AG04450 (cell line): ENCODE measurements at places on chromosomes 2 and 18. TPM values are rescaled to one million over a fixed set of nuclear protein-coding genes. Genes with fewer than 3 reads are reported as not detected.

The LIMS2 gene
- 6.3 and 8.7 TPM in 2 replicates for polyA plus RNA-seq

The TRAK2 gene
- 32.7 and 38.4 TPM in 2 replicates for polyA plus RNA-seq

The TMBIM1 gene
- polyA plus RNA-seq, result 91.4 and 105 TPM in 2 replicates

The E2F6 gene
- polyA plus RNA-seq, result 12.0 and 17.9 TPM in 2 replicates

The ST6GAL2 gene
- polyA plus RNA-seq, result 0.06 TPM in 1 of 2 replicates, not detected in the other

The REG3A gene
- not detected in 2 replicates for polyA plus RNA-seq

The L3MBTL4 gene
- 0.05 and 0.06 TPM in 2 replicates for polyA plus RNA-seq

The REG1A gene
- polyA plus RNA-seq, result not detected in 2 replicates

The GCG gene
- 0.27 TPM in 1 of 2 replicates, not detected in the other for polyA plus RNA-seq

The NETO1 gene
- 0.43 and 0.55 TPM in 2 replicates for polyA plus RNA-seq

The RALBP1 gene
- polyA plus RNA-seq, result 49.1 and 59.8 TPM in 2 replicates

The FTCDNL1 gene
- 0.10 TPM in 1 of 2 replicates, not detected in the other for polyA plus RNA-seq

The UPP2 gene
- not detected in 2 replicates for polyA plus RNA-seq

The CYP26B1 gene
- 0.01 and 0.04 TPM in 2 replicates for polyA plus RNA-seq

The CFAP53 gene
- polyA plus RNA-seq, result 0.24 and 0.26 TPM in 2 replicates

The NOSTRIN gene
- polyA plus RNA-seq, result 0.10 TPM in 1 of 2 replicates, not detected in the other

The CFC1 gene
- not detected in 2 replicates for polyA plus RNA-seq

The WNT10A gene
- polyA plus RNA-seq, result not detected in 2 replicates

The ACKR3 gene
- 0.05 and 0.07 TPM in 2 replicates for polyA plus RNA-seq

The PGAP1 gene
- polyA plus RNA-seq, result 4.7 and 6.4 TPM in 2 replicates

The PPIG gene
- polyA plus RNA-seq, result 26.9 and 47.1 TPM in 2 replicates

The RAB6C gene
- not detected in 2 replicates for polyA plus RNA-seq

The MC4R gene
- 0.06 TPM in 1 of 2 replicates, not detected in the other for polyA plus RNA-seq

The CABLES1 gene
- polyA plus RNA-seq, result 25.7 and 29.6 TPM in 2 replicates

The CCL20 gene
- 0.11 TPM in 1 of 2 replicates, not detected in the other for polyA plus RNA-seq

The SATB2 gene
- polyA plus RNA-seq, result 5.0 and 5.3 TPM in 2 replicates

The BCL11A gene
- 1.1 and 1.4 TPM in 2 replicates for polyA plus RNA-seq

The SIX2 gene
- not detected in 2 replicates for polyA plus RNA-seq

The TET3 gene
- 3.1 and 3.2 TPM in 2 replicates for polyA plus RNA-seq

The UGT1A8 gene
- polyA plus RNA-seq, result not detected in 2 replicates
